NCI-H526 (cell line): ENCODE measurements at places on chromosomes 3 and 15.
A peak's percentile ranks its signal among the peaks of the same experiment; 100 is the strongest.

GRCh38 chr15:58666957-58667356 lies 82.5 kb downstream of the ADAM10 start:
- no peak for DNase-seq

GRCh38 chr3:107028086-107028485 lies 349.2 kb upstream of the CCDC54 start:
- DNase-seq: no peak

- DNase-seq: peak; percentile 99
Measured at GRCh38 chr3:14651440-14652251, at the start of gene CCDC174. Gene CCDC174 (plus strand): TSS chr3:14651762. CDS start chr3:14651837, 75 bp downstream.

- no peak for DNase-seq
Measured at GRCh38 chr3:55189359-55189801, 261.5 kb upstream of the LRTM1 start.

DNA sequence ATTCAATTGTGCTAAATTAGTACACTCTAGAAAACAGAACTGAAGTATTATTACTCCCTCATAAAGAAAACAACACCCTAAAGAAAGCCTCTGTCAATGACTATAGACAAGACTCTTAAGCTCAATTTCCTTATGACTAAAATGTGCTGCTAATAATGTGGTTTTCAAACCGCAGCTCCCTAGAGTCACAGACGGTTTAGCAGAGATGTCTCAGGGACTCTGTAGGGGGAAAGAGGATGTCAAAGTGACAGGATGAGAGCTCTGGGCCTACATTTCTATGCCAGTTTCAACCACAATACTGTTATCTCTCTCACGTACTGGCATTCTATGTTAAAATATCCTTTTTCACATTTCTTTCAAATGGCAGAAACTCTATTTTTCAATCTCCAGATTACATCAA lies 37.6 kb upstream of the WDR49 start:
- DNase-seq: no peak

DNA sequence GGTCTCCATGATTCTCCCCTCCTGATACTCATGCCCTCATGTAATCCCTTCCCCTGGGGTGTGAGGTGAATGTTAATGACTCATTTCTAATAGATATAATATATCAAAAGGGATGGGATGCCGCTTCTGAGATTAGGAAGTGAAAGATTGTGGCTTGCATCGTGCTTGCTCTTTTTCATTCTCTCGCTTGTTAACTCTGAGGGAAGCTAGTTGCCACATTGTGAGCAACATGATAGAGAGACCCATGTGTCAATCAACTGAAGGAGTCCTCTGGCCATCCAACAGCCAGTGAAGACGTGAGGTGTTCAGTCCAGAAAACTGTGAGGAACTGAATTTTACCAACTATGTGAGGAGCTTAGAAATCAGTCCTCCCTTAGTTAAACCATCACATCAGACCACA lies 28.9 kb upstream of the DRD3 start:
- no peak for DNase-seq
